ENCODE measurements at places on chromosomes 2 and 18.

- no peak for DNase-seq
Observed at GRCh38 chr2:134097740-134098139, 156.1 kb upstream of the MGAT5 start.

DNA sequence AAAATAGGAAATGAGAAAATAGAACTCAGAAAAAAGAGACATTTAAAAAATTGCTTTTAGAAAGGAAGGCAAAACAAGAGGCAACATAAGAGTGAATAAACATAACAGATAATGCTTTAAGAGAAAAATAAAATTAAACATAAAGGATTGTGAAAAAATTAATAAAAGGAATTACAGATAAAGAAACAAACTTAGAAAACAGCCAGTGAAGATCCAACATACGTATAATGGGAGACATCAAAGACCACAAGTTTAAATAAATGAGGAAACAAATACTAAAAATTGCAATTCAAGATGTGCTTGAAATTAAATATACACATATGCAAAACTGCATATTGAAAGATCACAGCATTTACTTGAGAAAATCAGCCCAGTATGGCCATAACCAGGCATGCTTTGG, 448.9 kb downstream of the NBAS start:
- no peak for DNase-seq

GRCh38 chr2:137333386-137334165, 568.2 kb downstream of the THSD7B start:
- no peak for DNase-seq

GRCh38 chr2:230870544-230871360, 6.0 kb downstream of the ITM2C start:
- no peak for DNase-seq

DNA sequence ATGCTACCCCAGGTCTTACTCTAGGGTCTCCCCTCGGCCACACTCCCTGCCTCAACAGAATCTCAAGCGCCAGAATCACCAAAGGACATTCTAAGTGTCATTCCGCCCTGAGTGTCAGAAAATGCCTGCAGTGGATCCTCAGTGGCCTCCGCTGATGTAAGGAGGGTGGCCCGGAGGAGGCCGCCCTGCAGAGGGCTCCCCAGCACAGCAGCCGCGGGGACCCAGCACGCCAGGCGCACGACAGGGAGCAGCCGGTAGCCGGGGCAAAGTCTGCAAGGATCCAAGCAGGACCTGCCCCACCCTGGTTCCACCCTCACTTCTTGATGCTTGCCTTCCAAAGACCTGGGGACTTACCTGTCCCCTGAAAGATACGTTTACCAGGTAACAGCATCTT, 54.2 kb upstream of the ID2 start:
- DNase-seq, result no peak

GRCh38 chr2:114068438-114068837, 178.5 kb downstream of the ACTR3 start:
- no peak for DNase-seq

Measured in germinal center (tissue), 1 donor.